ENCODE measurements at places on chromosomes 1 and 21.

GRCh38 chr1:203166192-203166940 is 9.3 kb downstream of the MYBPH start:
- no peak for DNase-seq

DNA sequence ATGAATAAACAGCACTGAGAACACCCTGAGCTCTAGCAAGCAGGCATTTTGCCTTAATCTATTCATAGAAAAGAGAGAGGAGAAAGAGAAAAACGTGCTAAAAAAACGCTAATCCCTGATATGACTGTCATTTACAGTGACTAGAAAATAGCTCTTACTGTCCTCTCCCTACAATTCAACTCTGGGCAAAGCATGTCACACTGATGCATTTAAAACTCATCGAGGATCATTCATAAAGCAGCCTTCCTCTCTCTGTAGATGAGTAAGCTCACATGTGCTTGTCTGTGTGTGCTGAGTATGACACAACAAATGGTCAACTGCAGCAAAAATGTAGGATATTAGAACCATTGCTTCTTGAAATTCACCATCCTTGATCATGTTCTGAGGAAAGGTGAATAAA is 109.0 kb downstream of the SGIP1 start:
- DNase-seq: no peak

- DNase-seq: no peak
Measured at GRCh38 chr1:93613898-93614297, 67.7 kb downstream of the BCAR3 start.

DNA sequence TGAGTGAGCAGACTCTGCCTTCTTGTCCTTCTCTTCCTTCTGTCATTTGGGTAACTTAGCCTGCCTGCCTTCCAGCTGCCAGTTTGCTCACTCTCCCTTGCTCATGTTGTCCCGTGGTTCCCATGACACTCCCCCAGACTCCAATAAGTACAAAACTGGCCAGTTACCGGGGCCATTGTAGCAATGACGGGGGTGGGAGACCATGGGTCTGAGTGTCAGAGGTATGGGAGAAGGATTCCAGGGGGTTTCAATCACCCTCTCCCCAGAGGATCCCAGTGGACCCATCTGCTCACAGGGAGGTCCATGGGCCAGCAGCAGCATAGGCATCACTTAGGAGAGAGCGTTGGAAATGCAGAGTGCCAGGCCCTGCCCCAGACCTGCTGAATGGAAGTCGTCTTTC is 51.3 kb downstream of the CAPN9 start:
- no peak for DNase-seq

DNA sequence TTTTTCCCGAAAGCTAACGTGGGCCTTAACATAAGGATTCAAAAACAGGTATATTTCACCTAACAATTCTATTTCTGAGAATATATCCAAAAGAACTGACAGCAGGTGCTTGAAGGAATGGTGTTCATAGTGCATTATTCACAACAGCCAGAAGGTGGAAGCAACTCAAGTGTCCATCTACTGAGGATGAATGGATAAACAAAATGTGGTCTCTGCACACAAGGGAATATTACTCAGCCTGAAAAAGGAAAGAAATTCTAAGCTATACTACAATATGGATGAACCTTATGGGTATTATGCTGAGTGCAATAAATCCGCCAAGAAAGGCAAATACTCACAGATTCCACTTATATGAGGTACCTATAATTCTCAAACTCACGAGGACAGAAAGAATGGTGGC is 6.1 kb upstream of the RIPPLY3 start:
- DNase-seq: no peak

DNA sequence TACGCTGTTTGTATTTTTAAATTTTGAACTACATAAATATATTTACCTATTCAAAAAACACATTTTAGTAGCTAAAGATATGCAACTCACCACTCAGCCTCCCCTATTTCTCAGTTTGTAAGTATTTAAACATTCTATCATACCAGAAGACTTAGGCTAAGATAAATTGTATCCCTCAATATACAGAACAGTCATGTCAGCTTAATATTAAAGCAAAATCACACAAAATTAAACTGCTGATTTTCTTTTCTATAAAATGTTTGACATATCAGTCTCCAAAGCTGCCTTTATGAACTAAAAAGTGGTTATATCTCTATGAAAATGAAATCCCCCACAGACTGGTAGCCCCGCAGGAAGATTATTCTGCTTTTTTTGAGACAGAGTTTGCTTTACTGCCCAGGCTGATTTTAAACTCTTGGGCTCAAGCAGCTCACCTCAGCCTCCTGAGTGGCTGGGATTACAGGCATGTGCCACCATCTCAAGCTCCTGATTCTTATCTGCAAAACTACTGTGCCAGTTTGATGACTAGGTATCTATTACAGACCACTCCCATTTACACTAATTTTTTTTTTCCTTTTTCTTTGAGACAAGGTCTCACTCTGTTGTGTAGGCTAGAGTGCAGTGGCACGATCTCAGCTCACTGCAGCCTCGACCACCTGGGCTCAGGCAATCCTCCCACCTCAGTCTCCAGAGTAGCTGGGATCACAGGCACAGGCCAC is 37.6 kb downstream of the NRDC start:
- no peak for DNase-seq

- no peak for DNase-seq
Measured at GRCh38 chr21:16330908-16331268, 601.1 kb downstream of the USP25 start.

All from NCI-H345 (cell line).